ENCODE measurements at places on chromosomes 6 and 20.

DNA sequence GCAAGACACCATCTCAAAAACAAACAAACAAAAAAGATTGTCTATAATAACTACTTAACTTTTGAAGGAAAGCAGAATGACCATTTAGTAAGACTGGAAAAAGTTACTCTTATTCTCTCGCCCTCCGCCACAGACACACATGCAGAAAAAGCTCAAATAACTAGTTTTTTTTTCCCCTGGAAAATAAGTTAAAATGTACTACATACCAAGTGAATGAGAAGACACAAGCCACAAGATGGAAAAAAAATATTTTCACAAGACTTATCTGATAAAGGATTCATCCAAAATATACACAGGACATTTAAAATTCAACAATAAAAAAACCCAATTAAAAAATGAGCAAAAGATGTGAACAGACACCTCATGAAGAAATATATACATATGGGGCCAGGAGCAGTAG is 31.9 kb downstream of the NUDT3 start:
- peak; percentile 67 for DNase-seq

DNA sequence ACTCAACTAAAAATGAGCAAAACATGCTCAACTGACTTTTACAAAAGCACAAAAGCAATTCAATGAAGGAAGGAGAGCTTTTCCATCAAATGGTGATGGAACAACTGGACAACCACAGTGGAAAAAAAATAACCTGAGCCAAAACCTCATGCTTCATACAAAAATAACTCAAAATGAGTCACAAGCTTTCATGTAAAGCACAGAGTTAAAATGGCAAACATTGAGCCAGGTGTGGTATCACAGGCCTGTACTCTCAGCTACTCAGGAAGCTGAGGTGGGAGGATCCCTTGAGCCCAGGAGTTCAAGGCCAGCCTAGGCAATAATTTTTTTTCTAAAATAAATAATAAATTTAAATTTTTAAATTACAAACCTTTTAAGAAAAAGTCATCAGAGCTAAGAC is 18.4 kb upstream of the HLA-G start:
- no peak for DNase-seq

DNA sequence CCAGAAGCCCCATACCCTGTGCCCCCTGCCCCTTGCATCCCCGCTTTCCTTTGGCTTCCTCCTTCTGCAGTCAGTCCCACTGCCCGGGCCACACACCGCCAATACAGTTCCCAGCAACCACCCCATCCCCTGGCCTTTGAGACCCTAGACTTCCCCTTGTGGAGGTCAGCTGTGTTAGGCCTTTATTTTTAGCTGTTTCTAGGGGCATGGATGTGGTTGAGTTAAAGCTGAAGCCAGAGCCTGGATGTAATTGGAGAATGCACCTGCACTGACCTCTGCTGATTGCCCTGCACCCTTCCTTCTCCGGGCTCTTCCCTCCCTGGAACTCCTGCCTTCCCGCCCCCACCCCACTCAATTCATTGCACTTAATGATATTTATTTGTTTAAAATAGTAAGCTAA is 33.9 kb downstream of the LYRM2 start:
- DNase-seq: no peak

DNA sequence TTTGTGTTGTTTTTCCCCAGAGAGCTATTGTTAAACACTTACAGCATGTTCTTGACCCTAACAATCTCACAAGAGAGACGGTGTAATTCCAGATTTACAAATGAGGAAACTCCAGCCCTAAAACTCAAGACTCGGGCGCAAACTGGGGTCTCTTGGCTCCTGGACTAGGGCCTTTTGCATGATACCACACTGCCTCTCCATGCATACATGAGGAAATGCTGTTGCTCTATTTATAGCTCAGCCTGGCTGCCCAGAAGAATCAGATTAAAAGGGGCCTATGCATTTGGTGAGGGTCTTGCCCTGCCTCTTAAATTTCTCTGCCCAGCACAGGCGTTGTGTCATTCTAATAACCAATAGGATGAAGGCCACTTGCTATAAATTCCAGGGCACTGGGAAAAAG is 30.5 kb upstream of the SNRPB2 start:
- no peak for DNase-seq

DNA sequence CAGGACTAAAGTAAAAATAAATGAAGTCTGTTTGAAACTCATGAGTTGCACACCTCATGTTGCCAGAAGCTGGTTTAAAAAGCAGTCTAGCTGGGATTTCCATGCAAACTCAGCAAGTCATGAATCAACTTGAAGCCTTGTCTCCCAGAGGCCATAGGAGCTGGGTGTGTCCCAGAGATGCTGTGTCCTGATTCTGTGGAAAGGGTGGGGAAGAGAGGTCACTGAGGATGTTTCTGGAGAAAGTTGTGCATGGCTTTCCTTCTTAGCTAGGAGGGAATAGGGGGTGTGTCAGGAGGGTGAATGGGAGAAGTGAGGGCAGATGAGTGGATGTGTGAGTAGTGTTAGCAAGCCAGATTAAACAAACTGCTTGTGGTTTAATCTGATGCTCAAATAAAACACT is 111.3 kb downstream of the ADAT2 start:
- no peak for DNase-seq

- no peak for DNase-seq
Measured at GRCh38 chr20:10059006-10059405, 24.2 kb downstream of the ANKEF1 start.

GRCh38 chr20:54015496-54015895 is 54.9 kb downstream of the BCAS1 start:
- no peak for DNase-seq

- DNase-seq: peak; percentile 3
Measured at GRCh38 chr6:118325220-118325860, 222.8 kb upstream of the PLN start.

GRCh38 chr6:31778999-31779885 is 2.1 kb upstream of the VWA7 start:
- no peak for DNase-seq

- peak; percentile 88 for DNase-seq
Measured at GRCh38 chr6:17863901-17864754, 123.3 kb downstream of the KIF13A start.

- DNase-seq: peak; percentile 62
Measured at GRCh38 chr6:35185302-35185681, 28.5 kb upstream of the SCUBE3 start.

GRCh38 chr6:108612852-108613251 is 52.1 kb downstream of the FOXO3 start:
- no peak for DNase-seq

- DNase-seq: no peak
Measured at GRCh38 chr6:163190786-163191185, 223.7 kb upstream of the QKI start.
